ENCODE measurements at places on chromosomes 13 and 19.

DNA sequence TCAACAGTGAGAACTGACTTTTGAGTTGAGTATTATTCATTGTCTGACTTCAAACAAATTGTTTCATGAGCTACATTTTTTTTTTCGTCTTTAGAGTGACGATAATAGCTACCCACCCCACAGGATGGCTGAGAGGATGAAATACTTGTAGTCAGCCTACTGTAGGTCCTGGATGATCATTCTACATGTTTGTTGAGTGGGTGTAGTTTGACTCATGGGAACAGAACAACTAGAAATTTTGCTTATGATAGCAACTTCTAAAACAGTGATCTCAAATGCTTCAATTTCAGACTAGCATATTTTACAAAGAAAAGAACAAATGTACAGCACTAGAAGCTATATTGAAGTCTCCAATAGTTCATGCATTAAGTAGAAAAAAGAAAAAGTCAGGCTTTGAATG lies 651.8 kb downstream of the PCDH9 start:
- no peak overlapping the region for H3K27ac ChIP-seq
- no peaks in the 10 kb centered on the region for H3K27me3 ChIP-seq
- no peak for DNase-seq

- no peaks in the 10 kb centered on the region for H3K27me3 ChIP-seq
- no peak overlapping the region for H3K4me3 ChIP-seq
- no peak for DNase-seq
Measured at GRCh38 chr13:41939398-41939797, 21.5 kb downstream of the VWA8 start.

- H3K27me3 ChIP-seq, result no peaks in the 10 kb centered on the region
- peak within 1 kb of the TSS; percentile 98 for H3K27ac ChIP-seq
- H3K36me3 ChIP-seq, result no peaks in the 10 kb centered on the region
- peaks cover 21% of the 10 kb centered on the region for H3K4me1 ChIP-seq
Measured at GRCh38 chr19:1941146-1942077, at the start of gene CSNK1G2. TSS of gene CSNK1G2 (plus strand) at chr19:1941172. CDS start at chr19:1969773, 28,601 bp downstream.

GRCh38 chr13:58573743-58574142 lies 942.2 kb downstream of the PCDH17 start:
- H3K27ac ChIP-seq, result no peak overlapping the region
- no peaks in the 10 kb centered on the region for H3K4me1 ChIP-seq
- no peaks in the 10 kb centered on the region for H3K27me3 ChIP-seq
- H3K4me3 ChIP-seq, result no peak overlapping the region
- DNase-seq, result no peak

- no peak for DNase-seq
- no peaks in the 10 kb centered on the region for H3K27me3 ChIP-seq
- no peaks in the 10 kb centered on the region for H3K4me1 ChIP-seq
- H3K4me3 ChIP-seq, result no peak overlapping the region
- H3K36me3 ChIP-seq, result no peaks in the 10 kb centered on the region
Measured at GRCh38 chr13:43425234-43425633, 361.5 kb downstream of the ENOX1 start.

DNA sequence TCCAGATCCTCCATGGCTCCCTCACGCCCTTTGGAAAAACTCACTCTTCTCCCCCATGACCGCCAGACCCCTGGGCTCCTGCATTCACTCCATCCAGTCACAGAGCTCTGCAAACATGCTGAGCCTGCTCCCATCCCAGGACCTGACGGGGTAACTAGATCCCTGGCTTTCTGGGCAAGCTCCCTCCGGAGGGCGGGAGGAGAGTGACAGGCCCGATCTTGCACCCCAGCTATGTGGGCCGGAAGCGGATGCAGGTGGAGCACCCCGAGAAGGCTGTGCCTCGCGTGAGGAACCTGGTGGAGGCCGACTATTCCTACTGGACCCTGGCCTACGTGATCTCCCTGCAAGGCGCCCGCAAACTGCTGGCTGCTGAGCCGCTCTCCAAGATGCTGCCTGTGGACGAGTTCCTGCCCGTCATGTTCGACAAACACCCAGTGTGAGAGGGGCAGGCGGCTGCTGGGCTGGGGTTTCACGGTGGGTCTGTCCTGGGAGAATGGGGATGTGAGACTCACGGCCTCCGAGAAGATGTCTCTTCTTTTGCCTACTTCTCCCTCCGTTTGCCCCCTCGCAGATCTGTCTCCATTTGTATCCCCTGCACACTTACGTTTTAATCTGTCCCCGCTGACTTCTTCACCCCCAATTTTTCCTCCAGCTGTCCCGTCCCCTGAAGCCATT lies 25.2 kb downstream of the COLGALT1 start:
- no peak for DNase-seq
- H3K36me3 ChIP-seq, result no peaks in the 10 kb centered on the region
- H3K4me3 ChIP-seq, result no peak overlapping the region
- H3K27ac ChIP-seq, result no peak overlapping the region
- no peaks in the 10 kb centered on the region for H3K4me1 ChIP-seq
- H3K27me3 ChIP-seq, result no peaks in the 10 kb centered on the region

- peak within 1 kb of the TSS; percentile 80 for H3K27ac ChIP-seq
- peaks cover 5% of the 10 kb centered on the region for H3K36me3 ChIP-seq
- peak within 1 kb of the TSS; percentile 74 for H3K4me3 ChIP-seq
- no peaks in the 10 kb centered on the region for H3K27me3 ChIP-seq
- no peaks in the 10 kb centered on the region for H3K4me1 ChIP-seq
Measured at GRCh38 chr19:35757749-35758608, at the start of gene PROSER3. TSS of gene PROSER3 (plus strand) at chr19:35758176. CDS start at chr19:35758216, 40 bp downstream.

- no peaks in the 10 kb centered on the region for H3K27me3 ChIP-seq
- no peaks in the 10 kb centered on the region for H3K4me1 ChIP-seq
- no peaks in the 10 kb centered on the region for H3K36me3 ChIP-seq
- no peak overlapping the region for H3K27ac ChIP-seq
- no peak for DNase-seq
Measured at GRCh38 chr19:3778899-3779723, 7.1 kb downstream of the MATK start.

GRCh38 chr19:1213391-1214286 lies 8.1 kb downstream of the STK11 start:
- H3K4me1 ChIP-seq, result peaks cover 25% of the 10 kb centered on the region
- H3K36me3 ChIP-seq, result no peaks in the 10 kb centered on the region
- DNase-seq, result peak; percentile 78
- no peak overlapping the region for H3K4me3 ChIP-seq
- H3K27me3 ChIP-seq, result no peaks in the 10 kb centered on the region

DNA sequence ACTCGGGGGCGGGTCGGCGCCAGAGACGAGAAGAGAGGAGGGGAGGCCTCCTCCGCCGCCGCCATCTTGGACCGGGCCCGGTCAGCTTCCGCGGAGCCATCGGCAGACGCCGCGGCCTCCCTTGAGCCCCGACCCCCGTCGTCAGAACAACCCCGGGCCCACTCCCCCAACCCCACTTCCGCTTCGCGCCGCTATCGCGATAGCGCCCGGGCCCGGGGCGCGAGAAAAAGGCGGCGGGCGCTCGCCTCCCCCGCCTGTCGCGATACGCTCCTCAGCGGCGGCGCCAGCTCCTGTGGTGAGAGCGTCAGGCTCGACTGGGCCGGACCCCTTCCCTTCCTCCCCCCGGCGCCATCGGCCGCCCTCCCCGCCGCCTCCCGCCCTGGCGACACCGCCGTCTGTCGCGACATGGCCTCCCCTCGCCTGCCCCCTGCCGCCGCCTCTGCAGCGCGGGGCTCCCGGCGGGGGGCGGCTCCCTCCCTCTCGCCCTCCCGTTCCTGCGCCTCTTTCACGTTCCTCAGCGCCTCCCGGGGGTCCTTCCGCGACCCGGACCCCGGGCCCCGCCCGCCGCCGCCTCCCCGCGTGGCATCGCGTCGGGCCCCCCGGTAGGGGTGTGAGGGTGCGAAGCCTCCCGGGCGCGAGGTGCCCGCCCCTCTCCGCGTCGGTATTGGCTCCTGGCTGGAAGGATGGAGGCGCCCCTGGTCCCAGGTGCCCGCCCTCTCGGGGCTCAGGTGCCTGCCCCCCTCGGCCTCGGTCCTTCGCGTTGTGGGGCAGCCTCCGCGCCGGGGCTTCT lies at the start of gene CNOT3:
Gene CNOT3 (plus strand): TSS at position 64 of the 790 bp plus-strand sequence. CDS start 5,217 bp downstream, outside the sequence.
- H3K4me1 ChIP-seq, result peaks cover 16% of the 10 kb centered on the region
- H3K4me3 ChIP-seq, result peak within 1 kb of the TSS; percentile 98
- peaks cover 3% of the 10 kb centered on the region for H3K36me3 ChIP-seq

DNA sequence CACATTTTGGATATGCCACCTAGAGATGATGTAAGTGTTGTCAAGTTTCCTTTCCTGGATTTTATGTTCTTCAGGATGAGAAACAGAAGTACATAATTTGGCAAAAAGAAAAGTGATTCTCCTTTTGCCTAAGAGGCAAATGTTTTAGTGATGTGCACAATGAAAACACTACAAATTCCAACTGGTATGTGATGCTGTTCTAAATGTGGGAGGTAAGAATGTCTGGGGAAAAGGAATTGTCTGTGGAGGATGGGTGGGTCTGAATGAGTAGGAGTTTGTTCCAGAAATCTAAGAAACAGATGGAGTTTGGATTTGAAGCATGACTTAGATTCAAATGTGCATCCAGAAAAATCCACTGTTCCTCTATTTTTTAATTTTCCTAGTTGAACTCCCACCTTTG lies 473.6 kb upstream of the SPRY2 start:
- H3K27ac ChIP-seq, result no peak overlapping the region
- H3K4me3 ChIP-seq, result no peak overlapping the region
- DNase-seq, result no peak
- H3K36me3 ChIP-seq, result no peaks in the 10 kb centered on the region

- peaks cover 2% of the 10 kb centered on the region for H3K4me1 ChIP-seq
- no peaks in the 10 kb centered on the region for H3K27me3 ChIP-seq
- H3K36me3 ChIP-seq, result no peaks in the 10 kb centered on the region
- H3K4me3 ChIP-seq, result peak overlapping the region; percentile 66
- no peak for DNase-seq
Measured at GRCh38 chr19:18002347-18002850, 5.6 kb upstream of the ARRDC2 start.

DNA sequence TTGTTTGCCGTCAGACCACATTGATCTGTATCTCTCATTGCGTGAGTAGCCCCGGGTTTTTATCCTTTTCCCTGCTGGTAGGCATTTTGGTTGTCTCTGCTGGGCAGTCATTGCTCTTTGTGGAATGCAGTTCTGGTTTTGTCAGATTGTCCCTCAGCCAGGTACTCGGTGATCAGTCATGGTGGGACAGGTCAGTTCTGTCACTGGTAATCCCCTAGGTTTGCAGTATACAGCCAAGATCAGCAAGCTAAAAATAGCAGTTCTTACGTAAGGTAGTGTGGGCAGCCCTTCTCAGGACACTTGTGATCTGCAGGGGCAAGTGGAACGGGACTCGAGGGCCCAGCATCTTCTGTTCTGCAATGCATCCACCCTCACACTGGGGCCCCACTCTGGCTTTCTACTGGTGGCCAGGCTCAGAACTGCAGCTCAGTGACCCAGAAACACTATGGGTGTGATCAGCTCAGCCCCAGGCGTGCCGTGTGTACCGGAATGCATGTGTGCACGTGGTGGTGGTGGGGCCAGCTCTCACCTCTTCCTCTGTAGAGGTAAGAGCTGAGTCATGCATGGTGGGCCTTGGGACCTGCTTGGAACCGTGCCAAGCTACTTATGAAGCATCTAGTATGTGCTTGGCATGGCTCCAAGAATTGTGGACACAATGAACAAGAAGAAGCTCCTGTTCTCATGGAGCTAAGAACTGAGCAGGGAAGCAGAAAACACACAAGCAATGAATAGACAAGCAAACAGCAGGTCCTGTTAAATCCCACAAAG lies 6.3 kb downstream of the PLEKHF1 start:
- no peaks in the 10 kb centered on the region for H3K36me3 ChIP-seq
- H3K27ac ChIP-seq, result no peak overlapping the region
- no peak overlapping the region for H3K4me3 ChIP-seq
- no peak for DNase-seq

GRCh38 chr19:33830264-33830663 lies 33.6 kb downstream of the KCTD15 start:
- H3K36me3 ChIP-seq, result no peaks in the 10 kb centered on the region
- no peak for DNase-seq
- no peak overlapping the region for H3K27ac ChIP-seq
- no peaks in the 10 kb centered on the region for H3K27me3 ChIP-seq
- H3K4me1 ChIP-seq, result no peaks in the 10 kb centered on the region

DNA sequence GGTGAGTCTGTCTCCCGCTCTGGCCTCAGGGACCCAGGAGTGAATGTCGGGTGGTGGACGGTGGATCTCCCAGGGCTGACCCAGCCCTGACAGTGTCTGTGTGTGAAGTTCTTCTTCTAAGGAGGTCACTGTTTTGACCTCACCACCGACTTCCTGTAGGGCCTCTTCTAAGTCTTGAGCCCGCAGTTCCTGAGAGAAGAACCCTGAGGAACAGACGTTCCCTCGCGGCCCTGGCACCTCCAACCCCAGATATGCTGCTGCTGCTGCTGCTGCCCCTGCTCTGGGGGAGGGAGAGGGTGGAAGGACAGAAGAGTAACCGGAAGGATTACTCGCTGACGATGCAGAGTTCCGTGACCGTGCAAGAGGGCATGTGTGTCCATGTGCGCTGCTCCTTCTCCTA lies at the start of gene SIGLEC7:
Gene SIGLEC7 (plus strand): TSS at position 183 of the 400 bp plus-strand sequence. CDS start 69 bp downstream, at position 252.
- H3K36me3 ChIP-seq, result no peaks in the 10 kb centered on the region
- H3K27me3 ChIP-seq, result no peaks in the 10 kb centered on the region
- no peak within 1 kb of the TSS for H3K4me3 ChIP-seq
- DNase-seq, result no peak
- H3K4me1 ChIP-seq, result no peaks in the 10 kb centered on the region
- H3K27ac ChIP-seq, result no peak within 1 kb of the TSS

DNA sequence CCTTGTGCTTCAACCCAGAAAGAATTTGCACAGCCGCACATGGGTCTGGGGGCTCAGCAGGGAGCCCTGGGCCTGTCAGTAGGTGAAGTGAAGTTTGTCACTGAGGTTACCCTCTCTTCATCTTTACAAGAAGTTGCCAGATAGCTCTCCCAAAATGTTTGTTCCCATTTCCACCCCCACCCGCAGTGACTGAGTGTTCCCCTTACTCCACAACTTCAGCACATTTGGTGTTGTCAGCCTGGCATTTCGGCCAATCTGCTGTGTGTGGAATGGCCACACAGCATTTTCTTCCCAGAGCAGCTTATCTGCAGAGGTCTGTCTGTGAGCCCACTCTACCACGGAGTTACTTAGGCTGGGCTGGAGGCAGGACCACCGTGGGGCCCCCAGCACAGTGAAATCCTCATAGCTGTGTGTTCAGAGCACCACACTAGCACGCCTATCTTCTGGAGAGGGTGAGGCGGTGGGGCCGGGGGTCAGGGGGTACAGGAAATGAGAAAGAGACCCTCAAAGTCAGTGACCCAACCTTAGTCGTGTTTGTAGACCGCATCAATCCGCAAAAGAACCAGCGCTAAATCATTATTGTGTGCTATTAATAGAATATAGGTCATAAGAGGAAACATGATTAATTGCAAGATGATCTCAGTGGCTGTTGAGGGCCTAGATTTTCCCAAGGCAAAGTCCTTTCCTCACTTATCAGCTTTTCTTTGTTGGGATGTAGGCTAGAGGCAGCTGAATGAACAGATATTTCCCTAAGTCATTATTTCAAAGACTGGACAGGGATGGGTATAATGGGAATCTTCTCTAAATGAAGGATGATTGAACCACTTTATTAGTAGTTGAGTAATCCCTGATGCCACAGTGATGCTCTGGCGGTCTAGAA lies 116.0 kb downstream of the SIPA1L3 start:
- DNase-seq, result no peak
- H3K36me3 ChIP-seq, result no peaks in the 10 kb centered on the region
- no peak overlapping the region for H3K4me3 ChIP-seq
- no peaks in the 10 kb centered on the region for H3K27me3 ChIP-seq
- H3K4me1 ChIP-seq, result no peaks in the 10 kb centered on the region
